ENCODE measurements at places on chromosomes 7 and 10. TPM values are rescaled to one million over a fixed set of nuclear protein-coding genes. Genes with fewer than 3 reads are reported as not detected.

CYP2C8 gene
- not detected for total RNA-seq

CCL24 gene
- total RNA-seq = not detected

TMEM140 gene
- total RNA-seq = 1.7 TPM

UNC5B gene
- total RNA-seq = 0.87 TPM

NUTM2A gene
- 0.07 TPM for total RNA-seq

TFR2 gene
- total RNA-seq = 2.6 TPM

NPSR1 gene
- not detected for total RNA-seq

NEUROG3 gene
- total RNA-seq = not detected

CDK14 gene
- 0.37 TPM for total RNA-seq

LIPK gene
- not detected for total RNA-seq

POM121C gene
- total RNA-seq = 41.3 TPM

TMEM130 gene
- total RNA-seq = 0.19 TPM

NUTM2B gene
- total RNA-seq = 0.50 TPM

NKX2-3 gene
- 0.06 TPM for total RNA-seq

RNF32 gene
- total RNA-seq = 1.2 TPM

NPY4R2 gene
- 30.4 TPM for total RNA-seq

CCDC146 gene
- total RNA-seq = 0.59 TPM

FEZF1 gene
- not detected for total RNA-seq

TAS2R5 gene
- total RNA-seq = not detected

PIK3AP1 gene
- total RNA-seq = 0.92 TPM

CALHM1 gene
- not detected for total RNA-seq

SFTPA1 gene
- not detected for total RNA-seq

TEX47 gene
- not detected for total RNA-seq

CUZD1 gene
- 0.94 TPM for total RNA-seq

Measured in A549 treated with DMSO at 1 μM for 4 hours (cell line).